Adipocyte (in vitro differentiated cells): ENCODE measurements at places on chromosomes 2 and 18.
A peak's percentile ranks its signal among the peaks of the same experiment; 100 is the strongest.

DNA sequence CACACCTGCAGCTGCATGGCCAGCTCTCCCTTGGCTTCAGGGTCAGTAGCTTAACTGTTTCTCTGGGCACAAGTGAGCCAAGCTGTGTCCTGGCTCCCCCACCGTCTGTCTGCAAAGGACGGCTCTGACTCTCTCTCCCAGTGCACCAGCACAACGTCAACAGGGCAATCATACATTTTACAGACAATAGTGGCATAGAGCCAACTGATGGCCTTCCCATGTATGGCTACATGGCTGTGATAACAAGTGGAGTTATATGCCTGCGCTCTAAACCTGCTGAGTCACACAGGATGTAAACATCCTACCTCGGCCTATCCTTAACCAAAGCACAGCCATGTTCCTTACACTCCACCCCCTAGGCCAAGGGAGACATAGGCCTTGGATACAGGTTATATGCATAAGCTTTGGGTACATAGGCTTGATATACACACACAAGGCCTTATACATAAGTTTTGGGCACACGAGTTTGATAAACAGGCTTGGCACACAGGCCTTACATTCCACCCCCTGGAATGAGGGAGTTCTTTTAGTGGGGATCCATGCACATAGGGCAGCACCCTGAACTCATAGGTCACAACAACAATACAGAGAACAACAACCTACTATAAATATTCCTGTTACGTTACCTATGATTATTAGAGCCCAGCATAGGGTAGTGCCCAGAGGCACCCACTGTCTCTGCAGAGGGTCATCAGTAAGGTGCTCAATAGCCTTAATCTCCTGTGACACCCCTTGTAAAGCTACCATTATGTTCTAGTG is 17.7 kb downstream of the PHOSPHO2 start:
- no peak for DNase-seq

- DNase-seq = peak; percentile 98
These were observed at the start of gene OLA1 for GRCh38 chr2:174248187-174248997. TSS of gene OLA1 (minus strand) at chr2:174248532. CDS start at chr2:174246815, 1,717 bp downstream.

- no peak for DNase-seq
These were observed 20.4 kb upstream of the TMEM247 start for GRCh38 chr2:46458763-46459500.

DNA sequence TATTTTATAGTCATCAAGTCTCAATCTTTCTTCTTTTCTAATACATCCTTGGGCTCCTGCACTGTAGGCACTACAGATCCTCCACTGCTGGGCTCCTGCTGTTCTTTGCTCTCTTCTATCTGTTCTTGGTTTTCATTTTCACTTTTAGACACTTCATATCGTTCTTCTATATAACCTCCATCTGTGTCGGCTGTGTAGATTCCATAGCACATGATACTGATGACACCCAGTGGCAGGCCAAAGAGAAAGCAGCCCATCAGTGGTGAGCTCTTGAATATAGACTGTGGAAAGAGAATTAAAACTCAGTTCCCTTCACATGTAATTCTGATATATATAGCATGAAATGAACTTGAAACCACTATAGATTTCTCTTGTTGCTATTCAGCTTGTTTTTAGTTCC is 38.0 kb downstream of the TMX3 start:
- DNase-seq = no peak

GRCh38 chr18:23983112-23983511 is 31.4 kb upstream of the TTC39C start:
- DNase-seq = no peak

GRCh38 chr2:197897960-197898678 is 93.7 kb downstream of the PLCL1 start:
- no peak for DNase-seq

GRCh38 chr2:41935825-41936224 is 112.0 kb upstream of the PKDCC start:
- no peak for DNase-seq

DNA sequence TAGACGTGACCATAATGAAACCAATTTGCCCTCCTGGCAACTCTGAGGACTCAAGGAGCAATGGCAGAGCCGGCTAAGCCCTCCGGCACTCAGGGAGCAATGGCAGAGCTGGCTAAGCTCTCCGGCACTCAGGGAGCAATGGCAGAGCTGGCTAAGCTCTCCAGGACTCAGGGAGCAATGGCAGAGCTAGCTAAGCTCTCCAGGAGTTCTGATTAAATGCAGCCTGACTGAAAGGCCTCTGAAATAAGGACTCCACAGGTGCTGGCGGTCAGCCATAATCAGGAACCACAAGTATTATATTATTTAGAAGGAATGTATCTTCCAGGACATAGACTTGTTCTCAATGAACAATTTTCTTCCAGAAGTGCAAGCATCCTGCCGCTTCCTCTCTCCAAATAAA is 65.2 kb downstream of the C2orf76 start:
- peak; percentile 6 for DNase-seq

- peak; percentile 62 for DNase-seq
These were observed 572 bp downstream of the RPS27A start for GRCh38 chr2:55232863-55233657.

DNA sequence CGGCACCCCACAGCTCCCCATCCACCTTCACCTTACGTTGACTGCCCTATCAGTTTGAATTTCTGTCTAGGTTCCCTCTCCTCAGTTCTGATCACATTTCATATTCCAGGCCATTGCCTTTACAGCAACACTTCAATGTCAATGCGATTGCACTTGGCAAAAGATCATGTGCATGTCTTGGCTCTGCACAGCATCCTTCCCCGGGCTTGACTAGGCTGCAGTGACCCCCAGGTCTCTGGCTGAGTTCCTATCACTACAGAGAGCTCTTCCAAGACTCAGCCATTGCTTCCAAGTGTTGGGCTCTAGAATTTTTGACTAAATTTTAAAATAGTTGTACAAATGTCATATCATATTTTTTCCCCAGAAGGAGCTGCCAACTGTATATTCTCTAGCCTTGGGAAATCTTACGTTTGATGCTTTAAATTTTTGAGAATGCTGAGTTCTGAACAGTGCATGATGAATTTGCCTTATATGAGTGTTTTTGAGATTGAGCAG is 103.8 kb upstream of the NEDD4L start:
- no peak for DNase-seq

GRCh38 chr2:12615509-12615908 is 101.2 kb upstream of the TRIB2 start:
- DNase-seq = no peak

DNA sequence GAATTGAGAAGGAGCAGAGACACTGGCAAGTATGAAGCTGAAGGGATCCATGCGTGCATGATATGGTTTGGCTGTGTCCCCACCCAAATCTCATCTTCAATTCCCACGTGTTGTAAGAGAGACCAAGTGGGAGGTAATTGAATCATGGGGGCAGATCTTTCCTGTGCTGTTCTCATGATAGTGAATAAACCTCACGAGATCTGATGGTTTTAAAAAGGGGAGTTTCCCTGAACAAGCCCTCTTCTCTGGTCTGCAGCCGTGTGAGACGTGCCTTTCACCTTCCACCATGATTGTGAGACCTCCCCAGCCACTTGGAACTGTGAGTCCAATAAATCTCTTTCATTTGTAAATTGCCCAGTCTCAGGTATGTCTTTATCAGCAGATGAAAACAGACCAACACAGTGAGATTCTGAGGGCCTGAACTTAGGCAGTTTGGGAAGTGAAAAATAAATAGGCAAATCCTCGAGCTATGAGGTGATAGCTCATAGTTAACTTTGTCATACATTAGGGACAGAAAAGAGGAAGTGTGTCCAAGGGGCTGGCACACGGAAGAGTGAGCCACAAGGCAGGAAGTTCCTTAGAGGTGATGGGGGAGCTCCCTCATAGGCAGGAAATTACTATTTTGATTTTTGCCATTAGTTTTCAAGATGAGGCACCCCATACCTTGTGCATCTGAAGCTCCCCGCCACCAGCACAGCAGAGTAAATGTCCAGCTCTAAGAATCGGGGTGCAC is 658.8 kb upstream of the ID2 start:
- DNase-seq = no peak

DNA sequence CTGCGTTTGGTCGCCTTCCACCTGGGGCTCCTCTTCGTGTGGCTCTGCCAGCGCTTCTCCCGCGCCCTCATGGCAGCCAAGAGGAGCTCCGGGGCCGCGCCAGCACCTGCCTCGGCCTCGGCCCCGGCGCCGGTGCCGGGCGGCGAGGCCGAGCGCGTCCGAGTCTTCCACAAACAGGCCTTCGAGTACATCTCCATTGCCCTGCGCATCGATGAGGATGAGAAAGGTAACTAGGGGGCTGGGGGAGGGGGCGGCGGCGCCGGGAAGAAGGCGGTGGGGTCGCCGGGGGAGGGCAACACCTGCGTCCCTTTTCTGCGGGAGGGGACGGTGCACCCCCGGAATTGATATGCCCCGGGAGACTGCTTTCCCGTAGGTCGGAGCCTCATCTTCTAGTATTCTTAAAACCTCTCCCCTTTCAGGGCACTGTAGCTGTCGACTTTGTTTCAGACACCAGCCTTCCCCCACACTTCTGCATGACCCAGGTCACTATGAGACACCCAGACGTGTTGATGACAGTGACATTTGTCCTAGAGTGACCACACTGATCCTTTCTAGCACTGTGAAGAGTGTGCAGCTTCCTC is 755 bp downstream of the SPAST start:
- DNase-seq = peak; percentile 35

DNA sequence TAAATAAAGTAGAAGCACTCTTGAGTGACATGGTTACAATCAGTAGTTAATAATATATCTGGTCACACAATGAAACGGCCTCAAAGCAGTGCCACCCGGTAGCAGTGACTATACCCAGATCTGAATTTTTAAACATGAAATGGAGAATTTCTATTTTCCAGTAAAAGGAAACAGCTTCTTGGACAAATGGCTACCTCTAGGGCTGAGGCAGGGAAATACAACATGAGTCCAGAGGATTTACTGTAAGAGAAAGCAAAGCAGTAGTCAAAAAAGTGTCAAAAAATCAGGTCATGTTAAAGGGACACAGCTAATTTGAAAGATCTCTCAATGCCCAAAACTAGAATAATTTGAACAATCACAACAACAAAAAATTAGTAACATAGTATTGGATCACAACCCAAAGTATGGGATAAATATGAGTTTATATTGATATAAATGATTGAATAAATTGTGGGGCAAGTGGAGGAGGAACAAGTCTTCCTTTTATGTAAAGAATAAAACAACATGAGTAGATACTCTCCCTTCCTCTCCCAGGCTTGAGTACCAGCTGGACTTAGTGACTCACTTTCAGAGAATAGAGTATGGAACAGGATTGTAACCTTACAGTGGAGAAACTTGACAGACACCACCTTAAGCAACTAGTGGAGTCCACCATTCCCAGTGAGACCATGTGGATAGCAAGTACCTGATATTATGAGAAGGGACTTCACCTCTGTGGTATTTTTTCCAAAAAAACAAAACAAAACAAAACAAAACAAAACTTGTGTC is 180.8 kb downstream of the MBD2 start:
- DNase-seq = peak; percentile 25

DNA sequence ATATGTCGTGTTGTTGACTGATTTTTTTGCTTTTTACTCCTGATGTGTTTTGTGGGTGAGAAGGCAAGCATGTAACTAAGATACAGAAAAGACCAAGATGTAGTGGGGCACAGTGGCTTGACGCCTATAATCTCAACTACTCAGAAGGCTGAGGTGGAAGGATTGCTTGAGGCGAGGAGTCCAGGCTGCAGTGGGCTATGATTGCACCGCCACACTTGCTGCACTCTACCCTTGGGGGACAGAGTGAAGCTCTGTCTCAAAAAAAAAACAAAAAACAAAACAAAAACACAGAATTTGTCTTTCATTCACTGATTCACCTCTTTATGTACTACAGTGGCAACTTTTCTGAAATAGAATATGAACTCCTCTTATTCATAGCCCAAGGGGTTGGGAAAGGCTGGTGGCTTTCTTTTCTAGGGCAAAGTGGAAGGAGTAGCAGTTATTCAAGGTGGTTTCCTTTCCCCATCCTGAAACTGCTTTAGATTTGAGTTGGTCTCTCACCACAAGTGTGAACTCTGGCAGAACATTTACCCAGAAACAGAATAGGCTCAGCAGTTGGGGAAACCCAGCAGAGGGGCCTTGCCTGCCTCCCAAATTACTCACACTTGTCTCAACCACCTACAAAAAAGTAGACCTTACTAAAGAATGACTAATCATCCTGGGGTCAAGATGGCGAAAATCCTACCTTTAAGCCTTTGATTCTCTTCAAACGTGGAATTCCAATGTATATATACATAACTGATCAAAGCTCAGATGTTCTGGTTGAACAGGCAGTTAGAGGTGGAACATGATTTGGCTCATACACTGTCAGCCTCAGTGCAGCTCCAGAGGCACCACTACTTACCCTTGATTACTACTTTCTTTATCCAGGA is 6.5 kb downstream of the TANK start:
- no peak for DNase-seq
